COR-L47 (cell line): ENCODE measurements at places on chromosomes 7 and 10.

DNA sequence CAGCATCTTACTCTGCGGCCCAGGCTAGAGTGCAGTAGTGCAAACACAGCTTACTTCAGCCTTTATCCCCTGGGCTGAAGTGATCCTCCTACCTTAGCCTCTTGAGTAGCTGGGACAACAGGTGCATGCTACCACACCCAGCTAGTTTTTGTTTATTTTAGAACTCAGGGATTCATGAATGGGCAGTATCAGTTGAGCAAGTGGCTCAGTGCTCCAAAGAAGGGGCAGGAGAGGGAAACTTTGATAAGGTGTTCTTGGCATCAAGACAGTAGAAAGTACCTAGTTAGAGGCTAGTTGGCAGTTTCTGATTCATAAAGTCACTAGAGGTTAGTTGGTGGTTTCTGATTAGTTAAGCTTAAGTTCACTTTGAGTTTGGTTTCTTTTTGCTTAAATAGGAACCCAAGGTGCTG is 18.4 kb downstream of the TRIM24 start:
- no peak for DNase-seq

- DNase-seq = no peak
These were observed 258.1 kb downstream of the KLF6 start for GRCh38 chr10:3526727-3527501.

GRCh38 chr7:114821030-114821900 is 100.6 kb upstream of the MDFIC start:
- no peak for DNase-seq

DNA sequence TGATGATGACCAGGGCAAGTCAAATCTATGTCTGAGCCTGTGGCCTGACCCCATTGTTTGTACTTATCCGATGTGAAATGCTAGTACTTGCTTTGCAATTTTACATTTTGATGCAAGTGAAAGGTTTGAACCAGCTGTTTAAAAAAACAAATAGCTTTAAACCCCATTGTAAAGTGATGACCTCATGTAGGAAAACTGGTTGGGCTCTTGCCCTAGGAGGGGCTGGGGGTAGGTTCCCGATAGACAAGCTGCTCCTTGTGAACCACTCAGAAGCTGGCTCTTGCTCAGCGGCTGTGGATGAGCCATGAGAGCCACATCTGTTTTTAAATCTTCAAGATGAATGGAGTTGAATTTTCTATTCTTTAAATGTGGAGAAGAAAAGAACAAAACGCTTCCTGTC is 185.3 kb downstream of the WDR11 start:
- no peak for DNase-seq

DNA sequence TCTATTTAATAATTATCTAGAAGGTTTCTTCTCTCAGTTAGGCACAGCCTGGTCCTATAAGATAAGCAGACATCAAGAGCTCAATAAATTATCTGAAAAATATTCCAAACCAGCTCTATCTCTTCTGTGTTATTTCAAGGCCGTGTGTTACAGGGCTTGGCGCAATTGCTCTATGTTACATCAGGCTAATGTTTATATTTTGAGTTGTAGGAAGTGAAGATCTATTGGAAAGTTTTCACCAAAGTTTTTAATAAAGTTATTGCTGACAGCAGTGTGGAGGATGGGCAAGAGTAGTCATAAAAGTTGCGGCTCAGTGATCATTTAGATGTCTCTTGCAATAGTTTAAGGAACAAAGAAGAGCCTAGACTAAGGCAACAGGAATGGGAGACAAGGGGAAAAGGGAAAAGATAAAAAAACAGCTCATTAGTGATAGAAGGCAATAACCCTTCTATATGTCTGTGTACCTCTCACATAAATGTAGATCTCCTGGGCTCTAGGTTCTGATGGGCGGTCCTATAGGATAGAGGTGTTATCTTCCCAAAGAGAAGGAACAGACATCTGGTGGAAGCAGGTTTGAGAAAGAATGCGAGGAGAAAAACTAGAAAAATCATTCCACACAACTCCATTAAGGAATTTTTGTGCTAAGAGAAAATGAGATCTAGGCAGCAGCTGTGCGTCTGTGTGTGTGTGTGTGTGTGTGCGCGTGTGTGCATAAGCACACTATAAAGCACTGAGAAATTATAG is 5.9 kb upstream of the ANKRD7 start:
- no peak for DNase-seq
